ENCODE measurements at places on chromosomes 16 and 17. TPM values are rescaled to one million over a fixed set of nuclear protein-coding genes. Genes with fewer than 3 reads are reported as not detected.

TP53TG3C gene
- not detected for total RNA-seq

CDRT4 gene
- total RNA-seq, result 9.0 TPM

MYL11 gene
- total RNA-seq, result 1.1 TPM

ANKRD40CL gene
- not detected for total RNA-seq

DNA sequence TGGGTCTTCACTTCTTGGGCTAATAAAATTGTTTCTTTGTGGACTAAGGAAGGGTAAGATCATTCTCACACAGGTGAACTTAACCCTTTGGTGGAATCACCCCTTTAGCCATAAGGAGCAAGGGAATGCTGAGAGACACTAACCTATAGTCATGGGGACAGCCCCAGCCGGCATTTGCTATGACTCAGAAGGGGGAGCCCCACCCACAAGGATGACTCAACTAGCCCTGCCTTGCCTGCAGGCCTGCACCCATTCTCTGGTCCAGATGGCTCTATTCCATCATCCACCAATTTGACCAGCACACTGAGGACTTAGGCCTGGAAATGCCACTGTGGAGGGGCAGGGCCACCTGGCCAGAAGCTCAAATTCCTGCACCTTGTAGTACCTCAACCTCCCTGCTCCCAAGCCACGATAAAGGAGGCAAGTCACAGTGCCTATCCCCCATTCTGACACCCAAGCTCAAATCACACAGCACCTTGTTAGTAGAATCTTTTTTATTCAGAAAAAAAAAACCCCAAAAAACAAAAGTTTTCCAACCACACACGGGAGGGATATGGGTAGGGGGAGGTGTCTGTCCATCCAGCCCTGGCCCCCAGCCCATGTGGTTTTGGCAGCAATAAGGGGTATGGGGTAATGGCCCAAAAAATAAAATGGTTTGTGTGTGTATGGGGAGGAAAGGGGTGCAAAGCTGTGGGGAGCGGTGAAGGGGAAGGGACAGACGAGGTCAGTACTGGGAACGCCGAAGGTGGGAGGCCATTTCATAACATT is 3.0 kb downstream of the PFN1 start:
- peak; percentile 71 for DNase-seq

GRCh38 chr17:147796-148740 is 10.7 kb downstream of the SCGB1C2 start:
- no peak for DNase-seq

GRCh38 chr16:88876942-88877526 is 10.6 kb upstream of the PABPN1L start:
- no peak for DNase-seq

GRCh38 chr17:5533486-5534315 is 47.3 kb downstream of the MIS12 start:
- DNase-seq, result no peak

GRCh38 chr17:61460796-61461585 is 8.8 kb downstream of the TBX4 start:
- DNase-seq, result peak; percentile 4

- no peak for DNase-seq
Measured at GRCh38 chr17:64006361-64007088, 8.4 kb downstream of the PRR29 start.

DNA sequence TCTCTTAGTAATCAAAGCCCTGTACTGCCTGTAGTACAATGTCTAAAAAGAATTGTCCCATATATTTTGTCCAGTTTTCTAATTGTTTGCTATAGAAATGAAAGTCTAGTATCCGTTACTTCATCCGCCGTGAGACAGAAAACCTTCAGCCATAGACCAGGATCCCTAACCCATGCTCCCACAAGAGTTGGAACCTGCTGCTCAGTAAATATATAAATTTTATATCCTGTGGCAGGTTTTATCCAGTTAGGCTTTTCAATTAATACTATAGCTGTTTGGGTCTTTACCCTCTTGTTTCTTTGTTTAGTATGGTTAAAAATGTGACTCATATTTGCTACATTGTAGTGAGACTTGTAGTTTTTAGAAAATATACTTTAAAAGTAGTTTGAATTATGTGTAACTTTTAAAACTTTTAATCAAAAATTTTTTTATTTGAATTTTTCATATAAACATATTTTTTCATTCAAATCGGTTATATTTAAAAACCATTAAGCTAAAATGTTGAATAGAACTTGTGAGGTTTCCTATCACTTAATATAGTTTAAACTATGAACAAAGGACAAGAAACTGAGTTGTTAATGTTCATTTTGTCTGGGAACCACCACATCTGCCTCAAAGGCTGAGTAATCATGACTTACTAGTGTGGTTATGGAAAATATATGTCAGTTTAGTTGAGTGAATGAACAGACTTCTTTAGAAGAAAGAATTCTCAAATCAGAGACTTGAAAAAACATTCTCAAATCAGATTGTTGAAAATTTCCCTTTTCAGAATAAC is 54.8 kb downstream of the VMP1 start:
- no peak for DNase-seq

DNA sequence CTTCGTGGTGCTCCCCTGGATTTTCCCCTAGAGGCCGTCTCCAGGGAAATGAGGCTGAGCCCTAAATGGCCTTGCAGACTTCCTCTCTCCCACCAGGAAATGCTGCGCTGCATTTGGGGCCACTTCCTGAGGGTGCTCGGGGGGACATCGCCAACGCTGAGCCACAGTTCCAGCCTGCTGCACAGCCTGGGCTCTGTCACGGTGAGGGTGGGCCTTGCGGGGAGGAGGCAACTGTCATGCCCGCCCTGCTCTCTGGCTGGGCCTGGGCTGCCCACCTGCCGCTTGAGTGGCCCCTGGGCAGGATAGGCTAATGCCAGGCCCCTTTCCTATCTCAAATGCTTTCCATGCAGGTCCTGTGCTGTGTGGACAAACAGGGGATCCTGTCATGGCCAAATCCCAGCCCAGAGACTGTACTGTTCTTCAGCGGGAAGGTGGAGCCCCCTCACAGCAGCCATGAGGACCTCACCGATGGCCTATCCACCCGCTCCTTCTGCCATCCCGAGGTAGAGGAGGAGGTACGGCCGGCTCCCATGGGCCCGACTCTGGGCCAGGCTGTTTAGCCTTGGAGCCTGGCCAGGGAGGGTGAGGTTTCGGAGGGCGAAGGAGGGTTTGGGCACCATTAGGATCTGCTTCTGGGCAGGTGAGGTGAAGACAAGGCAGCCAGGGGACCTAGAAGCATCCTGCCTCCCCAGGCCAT is 24.2 kb downstream of the CASKIN2 start:
- DNase-seq, result no peak

- no peak for DNase-seq
Measured at GRCh38 chr17:10613775-10614513, 43.2 kb downstream of the MYH3 start.

DNA sequence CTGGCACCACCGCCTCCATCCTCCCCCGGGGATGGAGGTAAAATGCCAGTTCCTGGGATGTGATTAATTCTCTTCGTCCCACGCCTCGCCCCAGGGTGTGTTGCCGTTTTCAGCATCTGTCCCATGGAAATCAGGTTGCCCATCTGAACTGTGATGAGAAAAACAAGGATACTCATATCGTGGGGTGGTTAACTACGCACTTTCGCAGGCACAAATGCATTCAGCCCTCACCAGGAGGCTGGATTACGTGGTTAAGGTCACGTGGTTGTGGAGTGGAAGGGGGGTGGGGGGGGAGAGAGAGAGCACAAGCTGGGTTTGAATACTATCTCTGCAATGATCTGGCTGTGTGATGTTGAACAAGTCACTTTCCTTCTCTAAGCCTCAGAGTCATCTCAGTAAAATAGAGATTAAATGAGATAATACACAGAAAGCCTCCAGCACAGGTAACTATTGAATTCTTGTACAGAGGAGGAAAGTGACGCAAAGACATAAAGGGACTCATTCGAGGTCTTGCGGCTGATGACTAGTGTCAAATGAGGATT is 74.7 kb downstream of the BMERB1 start:
- no peak for DNase-seq

DNA sequence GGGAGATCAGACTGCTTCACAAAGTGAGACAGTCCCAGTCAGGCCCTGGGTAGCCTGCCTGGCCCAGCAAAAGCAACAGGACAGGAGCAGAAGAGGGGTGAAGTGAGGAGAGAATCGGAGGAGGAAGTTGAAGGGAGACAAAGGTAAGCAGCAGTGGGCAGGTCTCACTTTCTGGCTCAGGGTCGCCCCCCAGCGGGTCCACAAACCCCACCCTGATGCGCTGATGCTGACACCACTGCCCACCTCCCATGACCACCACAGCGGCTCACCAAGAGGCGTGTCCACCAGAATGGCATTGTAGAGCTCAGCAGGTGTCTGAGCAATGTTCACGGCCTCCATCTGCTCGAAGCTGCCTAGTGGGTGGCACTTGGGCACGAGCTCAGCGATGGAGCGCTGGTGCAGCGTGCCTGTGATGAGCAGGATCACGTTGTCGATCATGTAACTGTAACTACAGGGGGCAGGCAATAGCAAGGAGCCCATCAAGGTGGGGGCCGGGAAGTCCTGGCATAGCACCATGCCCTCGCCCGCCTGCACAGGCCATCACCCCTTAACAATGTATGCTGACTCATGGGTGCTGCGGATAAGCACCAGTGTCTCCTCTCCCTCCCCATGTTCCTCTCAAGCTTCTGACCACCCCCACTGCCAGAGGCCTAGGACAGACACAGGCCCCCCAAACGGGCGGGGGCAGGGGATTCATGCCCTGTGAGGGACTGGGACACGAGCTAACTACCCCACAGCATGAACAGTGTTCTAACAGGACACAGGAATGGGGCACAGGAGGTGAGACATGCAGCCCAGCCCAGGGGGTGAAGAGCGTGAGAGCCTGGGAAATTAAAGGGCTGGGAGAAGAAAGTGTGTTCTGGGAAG is 13.6 kb downstream of the HSD11B2 start:
- DNase-seq, result no peak

DNA sequence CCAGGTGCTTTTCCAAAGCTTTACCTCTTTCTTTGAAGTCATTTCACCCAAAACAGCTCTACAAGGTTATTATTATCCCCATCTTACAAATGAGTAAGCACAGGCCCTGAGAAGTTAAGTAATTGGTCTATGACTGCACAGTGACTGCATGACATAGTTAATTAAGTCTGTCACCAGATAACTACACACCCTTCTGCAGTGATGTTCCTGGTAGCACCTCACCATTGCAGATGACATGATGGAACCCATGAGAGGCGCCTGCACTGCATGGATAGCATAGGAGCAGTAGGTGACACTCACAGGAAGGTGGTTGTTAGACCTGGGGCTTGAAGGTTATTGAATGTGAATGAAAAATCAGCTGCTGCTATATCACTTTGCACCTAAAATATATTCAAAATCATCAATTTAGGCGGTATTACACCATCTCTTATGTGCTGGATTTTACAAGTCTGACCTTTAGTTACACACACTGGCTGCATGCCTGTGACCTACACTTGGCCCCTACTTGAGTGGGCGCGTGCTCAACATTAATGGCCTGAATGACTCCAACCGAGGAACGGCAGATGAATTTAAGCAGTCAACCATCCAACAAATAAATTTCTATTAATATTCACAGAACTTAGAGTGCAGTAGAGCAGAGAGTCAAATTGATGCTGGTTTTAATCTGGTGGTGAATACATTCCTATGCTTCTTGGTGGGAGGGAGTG is 239.6 kb downstream of the CDH11 start:
- DNase-seq, result no peak

DNA sequence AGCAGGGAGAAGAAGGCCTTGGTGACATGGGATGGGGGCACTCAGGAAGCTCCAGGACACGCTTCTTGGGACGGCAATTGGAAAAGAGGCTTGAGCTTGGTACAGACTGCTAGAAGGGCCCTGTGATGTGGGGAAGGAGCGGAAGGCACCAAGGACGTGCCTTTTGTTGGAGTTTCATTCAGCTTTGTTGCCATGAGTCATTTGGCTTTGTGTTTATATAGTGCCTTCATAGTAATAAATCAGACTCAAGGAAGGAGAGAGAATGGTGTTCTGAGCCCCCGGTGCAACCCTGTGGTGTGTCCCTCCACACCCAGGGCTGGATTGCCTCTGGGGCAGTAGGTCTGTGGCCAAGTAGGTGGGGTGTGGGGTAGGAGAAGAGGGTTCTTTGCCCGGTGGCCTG is 7.4 kb upstream of the TBX4 start:
- DNase-seq, result no peak

DNA sequence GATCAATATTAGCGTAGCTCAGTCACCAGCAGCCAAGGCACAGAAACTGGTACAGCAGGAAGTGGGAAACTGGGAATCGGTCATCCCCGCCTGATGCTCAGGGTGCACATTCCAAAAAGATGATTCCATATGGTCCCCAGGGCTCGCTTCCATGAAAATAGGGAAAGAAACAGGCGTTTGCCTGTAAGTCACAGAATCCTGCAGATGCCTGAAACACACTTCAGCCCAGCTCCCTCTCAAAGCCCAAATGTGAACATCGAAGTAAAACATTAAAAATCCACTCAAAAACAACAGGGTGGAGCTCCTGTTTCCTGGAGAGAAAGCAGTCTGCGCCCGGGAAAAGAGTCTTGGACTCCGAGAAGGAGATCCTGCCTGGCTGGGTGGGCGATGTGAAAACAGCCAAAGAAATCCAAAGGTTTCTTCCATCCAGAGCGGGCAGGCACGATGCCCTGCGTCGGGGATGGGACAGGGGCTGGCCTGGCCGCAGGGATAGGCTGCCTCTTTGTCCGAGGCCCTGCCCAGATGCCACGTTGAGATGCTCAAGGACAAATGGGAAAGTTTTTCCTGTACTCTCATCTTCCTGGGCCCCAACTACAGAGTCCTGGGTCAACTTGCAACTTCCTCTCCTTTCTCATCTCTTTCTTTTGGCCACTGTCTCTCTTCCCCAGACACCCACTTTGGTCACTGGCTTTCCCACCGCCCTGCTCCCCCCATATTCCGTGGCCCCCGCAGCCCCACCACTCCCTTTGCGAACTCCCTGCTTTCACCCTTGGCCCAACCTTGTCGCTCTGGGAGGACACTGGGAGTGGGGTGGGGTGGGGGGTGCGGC is 743 bp downstream of the WIPI1 start:
- no peak for DNase-seq

- DNase-seq, result no peak
Measured at GRCh38 chr16:59048876-59049275, 314.8 kb upstream of the GOT2 start.

Data from T-cell (primary cell).